ENCODE measurements at places on chromosomes 11 and 22. TPM values are rescaled to one million over a fixed set of nuclear protein-coding genes. Genes with fewer than 3 reads are reported as not detected.

GRCh38 chr11:3166268-3167142 is 1.4 kb upstream of the OSBPL5 start:
- no peak overlapping the region for H3K4me3 ChIP-seq
- peaks cover 43% of the 10 kb centered on the region for H3K4me1 ChIP-seq
- DNase-seq = peak; percentile 6
- H3K36me3 ChIP-seq = no peaks in the 10 kb centered on the region
- no peak overlapping the region for H3K27ac ChIP-seq
- H3K27me3 ChIP-seq = no peaks in the 10 kb centered on the region

GRCh38 chr11:14411818-14412217 is 52.8 kb upstream of the RRAS2 start:
- H3K4me3 ChIP-seq = no peak overlapping the region
- no peaks in the 10 kb centered on the region for H3K36me3 ChIP-seq
- no peak for DNase-seq
- no peaks in the 10 kb centered on the region for H3K4me1 ChIP-seq
- no peaks in the 10 kb centered on the region for H3K27me3 ChIP-seq

- no peak within 1 kb of the TSS for H3K4me3 ChIP-seq
- H3K27me3 ChIP-seq = peaks cover 10% of the 10 kb centered on the region
- H3K27ac ChIP-seq = no peak within 1 kb of the TSS
These were observed at the start of gene SLC17A6 for GRCh38 chr11:22337596-22338485. TSS of gene SLC17A6 (plus strand) at chr11:22338381. CDS start at chr11:22338534, 153 bp downstream.

DNA sequence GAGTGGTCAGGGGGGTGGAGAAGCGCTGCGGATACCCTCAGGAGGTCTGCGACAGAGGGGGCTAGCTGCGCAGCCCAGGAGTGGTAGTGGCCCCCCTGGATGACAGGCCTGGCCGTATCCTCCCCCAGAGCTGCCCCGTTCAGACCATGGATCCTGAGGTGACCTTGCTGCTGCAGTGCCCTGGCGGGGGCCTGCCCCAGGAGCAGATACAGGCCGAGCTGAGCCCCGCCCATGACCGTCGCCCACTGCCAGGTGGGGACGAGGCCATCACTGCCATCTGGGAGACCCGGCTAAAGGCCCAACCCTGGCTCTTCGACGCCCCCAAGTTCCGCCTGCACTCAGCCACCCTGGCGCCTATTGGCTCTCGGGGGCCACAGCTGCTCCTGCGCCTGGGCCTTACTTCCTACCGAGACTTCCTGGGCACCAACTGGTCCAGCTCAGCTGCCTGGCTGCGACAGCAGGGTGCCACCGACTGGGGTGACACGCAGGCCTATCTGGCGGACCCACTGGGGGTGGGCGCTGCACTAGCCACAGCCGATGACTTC is 505 bp downstream of the NUDT22 start:
- peaks cover 35% of the 10 kb centered on the region for H3K4me1 ChIP-seq
- H3K27me3 ChIP-seq = no peaks in the 10 kb centered on the region
- H3K27ac ChIP-seq = peak overlapping the region; percentile 88
- DNase-seq = peak; percentile 80

DNA sequence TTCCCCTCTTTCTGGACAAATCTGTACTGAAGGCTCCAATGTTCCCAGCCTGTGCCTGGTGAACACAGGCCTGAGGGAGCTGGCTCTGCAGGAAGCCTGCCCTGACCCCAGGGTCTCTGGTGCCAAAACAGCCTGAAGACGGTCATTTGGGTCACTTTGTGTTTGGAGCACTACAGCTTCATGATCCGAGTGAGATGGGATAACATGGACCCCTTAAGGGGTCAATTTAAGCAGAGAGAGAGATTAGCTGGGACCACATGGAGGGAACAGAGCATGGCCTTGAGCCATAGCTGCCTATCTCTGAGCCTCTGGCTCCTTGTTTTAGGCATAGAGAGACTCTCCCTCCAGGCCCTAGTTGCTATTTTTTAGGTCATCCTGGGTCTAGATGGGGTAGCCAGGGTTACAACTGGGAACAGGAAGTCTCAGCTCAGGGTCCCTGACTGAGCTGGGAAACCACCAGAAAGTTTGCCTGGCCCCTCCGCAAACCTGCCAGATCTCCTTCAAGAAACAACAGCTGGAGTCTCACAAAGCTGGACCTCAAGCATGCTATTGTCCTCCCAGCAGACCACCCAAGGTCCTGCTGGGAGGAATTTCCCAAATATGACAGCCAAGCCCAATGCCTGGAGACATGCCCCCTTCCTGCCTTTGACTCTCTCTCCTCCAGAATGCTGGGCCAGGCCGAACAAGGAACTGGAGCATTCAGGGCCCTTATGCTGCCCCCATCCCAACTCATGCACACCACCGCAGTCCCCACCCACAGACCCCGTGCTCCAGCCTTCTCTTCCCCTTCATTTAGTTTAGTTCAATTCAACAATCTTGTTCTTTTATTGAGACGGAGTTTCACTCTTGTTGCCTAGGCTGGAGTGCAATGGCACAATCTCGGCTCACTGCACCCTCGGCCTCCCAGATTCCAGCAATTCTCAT is 4.0 kb downstream of the SLCO2B1 start:
- no peaks in the 10 kb centered on the region for H3K27me3 ChIP-seq
- H3K36me3 ChIP-seq = no peaks in the 10 kb centered on the region
- H3K4me1 ChIP-seq = no peaks in the 10 kb centered on the region
- H3K27ac ChIP-seq = no peak overlapping the region

NOX4 gene
- total RNA-seq = 125 TPM

OR8K3 gene
- total RNA-seq = not detected

GRCh38 chr11:131748151-131749050 is 378.0 kb downstream of the NTM start:
- no peaks in the 10 kb centered on the region for H3K4me1 ChIP-seq
- H3K27me3 ChIP-seq = no peaks in the 10 kb centered on the region
- H3K27ac ChIP-seq = no peak overlapping the region
- DNase-seq = peak; percentile 66

Measured in ascending aorta (tissue), 2 donors.